ENCODE measurements at places on chromosomes 13 and 19. TPM values are rescaled to one million over a fixed set of nuclear protein-coding genes. Genes with fewer than 3 reads are reported as not detected.

The SCN1B gene
- 2.3 TPM for total RNA-seq

The GARIN5A gene
- 1.2 TPM for total RNA-seq

The MCEMP1 gene
- not detected for total RNA-seq

The PLK5 gene
- total RNA-seq = not detected

The FPR1 gene
- total RNA-seq = not detected

The POU2F2 gene
- total RNA-seq = 0.10 TPM

The LRRC8E gene
- 0.04 TPM for total RNA-seq

The ZNF534 gene
- 0.04 TPM for total RNA-seq

GRCh38 chr19:31527443-31527842 is 178.2 kb upstream of the TSHZ3 start:
- DNase-seq = no peak

- no peak for DNase-seq
Observed at GRCh38 chr19:44532819-44533218, 3.3 kb upstream of the CEACAM20 start.

DNA sequence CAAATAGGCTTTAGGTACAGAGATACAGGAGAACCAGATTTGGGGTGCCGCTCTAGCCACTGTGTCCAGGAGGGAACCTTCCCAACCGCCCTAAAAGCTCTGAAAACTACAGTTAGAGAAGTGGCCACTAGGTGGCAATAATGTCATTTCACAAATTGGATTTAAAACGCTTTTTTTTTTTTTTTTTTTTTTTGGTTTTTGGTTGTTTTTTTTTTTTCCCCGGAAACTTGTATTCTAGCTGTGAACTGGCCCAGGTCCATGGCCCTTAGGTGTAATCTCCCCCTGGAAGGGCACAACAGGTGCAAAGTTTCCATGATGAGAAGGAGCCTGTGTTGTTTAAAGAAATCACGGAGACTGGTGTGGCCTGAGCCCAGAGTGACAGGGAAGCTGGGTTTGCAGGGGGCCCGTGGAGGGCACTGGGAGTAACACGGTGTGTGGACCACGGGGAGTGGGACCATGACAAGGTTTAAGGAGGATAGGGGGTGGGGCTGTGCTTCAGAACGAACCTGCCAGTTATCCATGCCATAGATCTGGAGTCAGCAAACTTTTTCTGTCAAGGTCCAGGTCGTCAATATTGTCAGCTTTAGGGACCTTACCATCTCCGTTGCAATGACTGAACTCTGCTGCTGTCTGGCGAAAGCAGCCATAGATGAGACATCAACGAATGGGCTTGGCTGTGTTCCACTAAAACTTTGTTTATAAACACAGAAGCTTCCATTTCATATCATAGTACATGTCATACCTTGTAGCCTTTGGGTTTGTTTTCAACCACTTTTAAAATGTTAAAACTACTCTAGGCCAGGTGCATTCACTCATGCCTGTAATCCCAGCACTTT is 10.1 kb downstream of the OR1I1 start:
- peak; percentile 73 for DNase-seq

DNA sequence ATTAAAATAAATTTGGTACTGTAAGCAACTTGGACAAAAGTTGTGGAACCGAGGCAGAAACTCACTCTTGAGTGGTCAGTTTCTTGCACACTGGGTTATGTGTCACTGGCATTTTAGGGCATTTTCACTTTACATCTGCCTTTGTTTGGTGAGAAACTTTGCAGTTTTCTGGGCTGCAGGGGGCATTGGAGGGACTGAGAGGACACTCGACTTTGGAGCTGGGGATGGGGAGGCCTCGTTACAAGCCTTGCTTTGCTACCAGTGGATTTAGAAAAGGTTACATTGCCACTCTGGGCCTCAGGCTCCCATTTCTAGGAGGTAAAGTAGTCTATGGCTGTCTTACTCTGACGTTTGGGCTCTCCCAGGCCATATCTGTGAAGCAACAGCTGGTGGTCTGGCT is 41.9 kb upstream of the ZNF536 start:
- no peak for DNase-seq

DNA sequence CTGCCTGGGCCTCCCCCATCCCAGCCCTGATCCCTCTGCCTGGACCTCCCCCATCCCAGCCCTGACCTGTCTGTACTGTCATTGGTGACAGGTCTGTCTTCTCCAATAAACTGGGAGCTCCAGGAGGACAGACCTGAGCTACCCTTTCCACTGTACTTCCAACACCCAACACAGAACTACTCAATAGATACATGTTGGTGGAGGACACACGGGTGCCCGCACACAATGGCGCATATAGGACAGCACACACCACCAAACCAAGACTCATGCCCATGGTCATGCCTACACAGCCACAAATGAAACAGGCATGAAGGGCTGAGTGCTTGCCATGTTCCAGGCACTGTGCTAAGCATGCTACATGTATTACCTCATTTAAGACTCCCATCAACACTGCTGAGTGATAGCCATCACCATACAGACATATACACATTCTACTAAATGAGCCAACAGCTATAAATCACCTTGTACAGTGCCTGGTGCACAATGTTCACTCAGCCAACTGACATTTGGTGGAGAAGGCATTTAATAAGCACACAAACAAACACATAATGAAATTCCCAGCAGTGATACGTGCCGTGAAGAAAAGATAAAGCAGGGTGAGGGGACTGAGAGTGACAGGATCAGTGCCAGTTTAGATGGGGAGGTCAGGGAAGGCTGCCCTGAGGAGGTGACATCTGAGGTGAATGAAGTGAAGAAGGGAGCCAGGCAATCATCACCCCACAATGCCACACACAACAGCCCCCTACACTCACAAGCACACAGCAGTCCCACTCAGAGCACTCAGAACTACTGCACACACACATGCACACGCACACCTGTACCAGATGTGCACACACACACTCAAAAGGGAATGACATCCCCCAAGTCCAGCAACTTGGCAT is 857 bp downstream of the POU2F2 start:
- no peak for DNase-seq

GRCh38 chr13:44758630-44759383 is 182.7 kb upstream of the TSC22D1 start:
- DNase-seq = peak; percentile 71

GRCh38 chr13:79812070-79812850 is 331.3 kb downstream of the NDFIP2 start:
- no peak for DNase-seq

- DNase-seq = no peak
Observed at GRCh38 chr13:109087916-109088623, 458.7 kb downstream of the MYO16 start.

DNA sequence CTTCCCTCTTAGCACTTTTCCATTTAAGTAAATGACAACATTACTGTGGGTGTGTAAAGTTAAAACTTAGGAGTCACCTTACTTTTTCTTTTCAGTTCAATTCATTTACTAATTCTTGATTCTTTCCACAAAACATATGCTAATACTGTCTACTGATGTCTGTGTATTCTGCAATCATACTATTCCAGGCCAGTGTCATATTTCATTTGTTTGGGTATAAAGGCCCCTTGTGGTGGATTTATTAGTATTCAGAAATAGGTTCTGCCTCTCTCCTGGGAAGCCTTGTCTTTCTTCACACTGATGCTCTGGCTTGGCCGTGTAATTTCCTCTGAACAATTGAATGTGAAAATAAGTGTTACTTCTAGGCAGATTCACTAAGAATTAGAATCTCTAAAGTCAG is 621.9 kb upstream of the SPRY2 start:
- no peak for DNase-seq

- no peak for DNase-seq
Observed at GRCh38 chr13:98526182-98526512, 50.8 kb downstream of the STK24 start.

Data from SJCRH30 (cell line).